ENCODE measurements at places on chromosomes 7 and 10.

DNA sequence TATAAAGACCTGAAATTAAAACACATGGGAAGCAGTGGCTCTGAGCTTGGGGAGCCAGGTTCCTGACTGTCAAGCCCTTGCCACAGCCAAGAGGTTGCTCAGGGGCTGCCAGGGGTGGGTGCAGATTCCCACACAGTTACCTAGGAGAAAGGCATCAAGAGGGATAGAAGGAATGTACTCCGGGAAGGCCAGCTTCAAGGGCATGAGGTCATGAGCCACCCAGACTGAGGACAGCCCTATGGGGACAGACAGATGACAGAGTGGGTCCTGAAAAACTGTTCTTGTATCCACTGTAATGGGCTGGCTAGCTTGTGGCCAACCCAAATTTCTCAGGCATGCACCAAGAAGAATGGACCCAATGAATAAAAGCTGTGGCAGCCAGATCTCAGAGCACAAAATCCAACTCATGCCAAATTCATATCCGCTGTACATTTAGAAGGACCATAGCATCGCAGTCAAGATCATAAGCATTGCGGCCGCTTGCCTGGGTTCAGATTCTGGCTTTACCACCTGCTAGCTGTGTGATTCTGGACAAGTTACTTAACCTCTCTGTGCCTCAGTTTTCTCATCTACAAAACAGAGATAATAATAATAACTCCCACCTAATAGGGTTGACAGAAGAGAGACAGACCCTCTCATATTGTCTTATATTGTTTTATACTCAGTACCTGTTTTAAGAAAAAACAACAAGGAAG lies 44.9 kb upstream of the KCNMA1 start:
- no peak for DNase-seq

GRCh38 chr7:157194948-157195347 lies 56.2 kb downstream of the UBE3C start:
- no peak for DNase-seq

GRCh38 chr10:76962851-76963250 lies 674.8 kb downstream of the KCNMA1 start:
- no peak for DNase-seq

DNA sequence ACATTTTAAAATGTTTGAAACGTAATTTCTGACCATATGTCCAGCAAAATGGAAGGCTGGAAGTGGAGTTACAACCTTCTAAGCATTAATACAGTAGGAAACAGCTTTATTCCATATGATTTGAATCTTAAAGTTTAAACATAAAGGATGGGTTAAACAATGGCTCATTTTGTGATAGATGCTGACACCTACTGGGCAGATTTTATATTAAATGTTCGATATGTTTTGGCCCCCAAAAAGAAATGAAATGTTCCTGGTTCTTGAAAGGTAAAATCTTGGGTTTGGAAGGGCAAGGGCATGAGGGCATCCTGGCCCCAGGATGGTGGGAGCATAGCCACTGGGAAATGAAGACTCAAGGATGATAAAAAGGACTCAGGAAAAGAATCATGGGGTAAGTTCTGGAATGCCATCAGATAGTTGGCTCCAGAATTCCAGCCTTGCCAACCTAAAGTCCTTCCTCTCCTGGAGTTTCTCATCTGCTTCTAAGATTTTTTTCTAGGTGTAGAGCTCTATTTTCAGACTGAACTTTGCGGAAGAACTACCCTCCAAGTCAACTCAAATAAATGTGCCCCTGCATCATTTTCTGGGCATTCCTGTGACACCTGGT lies 34.6 kb upstream of the SLC35G1 start:
- DNase-seq = no peak

GRCh38 chr10:71219918-71220688 lies 7.7 kb downstream of the UNC5B start:
- no peak for DNase-seq

DNA sequence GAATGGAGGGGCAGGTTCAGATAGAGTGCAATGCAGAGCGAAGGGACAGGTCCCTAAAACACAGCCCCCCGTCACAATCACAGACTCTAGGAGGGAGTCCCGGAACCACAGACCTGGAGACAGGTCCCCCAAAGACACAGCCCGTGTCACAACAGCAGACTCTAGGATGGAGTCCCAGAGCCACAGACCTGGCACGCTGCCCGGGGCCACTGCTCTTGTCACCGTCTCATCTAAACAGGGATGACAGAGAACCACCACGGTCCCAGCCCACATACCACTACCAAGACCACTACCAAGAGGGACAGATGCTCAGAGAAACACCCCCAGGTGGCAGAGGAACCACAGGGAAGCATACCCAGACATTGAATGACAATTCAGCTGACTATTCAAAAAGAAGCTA lies 183.9 kb downstream of the TCERG1L start:
- DNase-seq = no peak

GRCh38 chr10:122519873-122520272 lies 40.7 kb upstream of the DMBT1 start:
- DNase-seq = no peak

- DNase-seq = no peak
These were observed 916 bp downstream of the LAMB1 start for GRCh38 chr7:108001764-108002725.

- no peak for DNase-seq
These were observed 178.4 kb upstream of the ADO start for GRCh38 chr10:62626079-62626478.

DNA sequence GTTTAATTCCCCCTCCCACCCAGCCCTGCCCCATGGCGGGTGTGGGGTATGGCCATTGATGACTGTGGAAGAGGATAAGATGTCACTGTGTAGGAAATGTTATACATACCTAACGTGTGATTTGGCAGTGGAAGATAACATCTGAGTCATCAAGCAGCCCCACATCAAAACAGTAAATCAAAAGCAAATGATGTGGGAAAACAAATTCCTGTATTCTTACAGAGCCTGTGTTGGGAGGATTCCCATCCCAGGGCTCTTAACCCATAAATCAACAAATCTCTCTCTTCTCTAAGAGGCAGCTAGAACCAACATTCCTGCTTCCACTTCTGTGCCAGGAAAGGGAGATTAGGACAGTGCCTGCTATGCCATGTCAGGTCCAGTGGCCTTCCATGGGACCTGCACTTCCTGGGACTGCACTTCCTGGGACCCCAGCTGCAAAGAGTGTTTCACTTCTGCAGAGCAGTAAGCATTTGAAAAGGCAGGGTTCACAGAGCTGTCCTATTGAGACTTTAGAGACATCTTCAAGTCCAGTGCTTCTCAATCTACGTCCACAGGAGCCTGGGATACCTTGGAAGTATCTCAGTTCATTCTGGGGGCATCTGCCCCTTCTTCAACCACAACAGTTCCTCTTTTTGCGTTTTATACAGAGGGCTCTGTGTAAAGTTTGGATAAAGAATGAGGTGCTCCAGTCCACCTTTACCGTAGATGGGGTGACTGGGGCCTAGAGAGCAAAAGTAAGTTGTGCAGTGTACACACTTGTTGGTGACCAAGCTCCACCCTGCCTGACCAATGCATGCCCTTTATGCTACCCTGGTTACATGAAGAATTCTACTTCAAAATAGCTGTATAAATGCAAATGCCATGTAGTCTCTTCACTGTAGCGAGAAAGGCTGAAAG lies 45.7 kb downstream of the ATXN7L1 start:
- no peak for DNase-seq

- peak; percentile 64 for DNase-seq
These were observed 47.8 kb downstream of the CPEB3 start for GRCh38 chr10:92242910-92243671.

DNA sequence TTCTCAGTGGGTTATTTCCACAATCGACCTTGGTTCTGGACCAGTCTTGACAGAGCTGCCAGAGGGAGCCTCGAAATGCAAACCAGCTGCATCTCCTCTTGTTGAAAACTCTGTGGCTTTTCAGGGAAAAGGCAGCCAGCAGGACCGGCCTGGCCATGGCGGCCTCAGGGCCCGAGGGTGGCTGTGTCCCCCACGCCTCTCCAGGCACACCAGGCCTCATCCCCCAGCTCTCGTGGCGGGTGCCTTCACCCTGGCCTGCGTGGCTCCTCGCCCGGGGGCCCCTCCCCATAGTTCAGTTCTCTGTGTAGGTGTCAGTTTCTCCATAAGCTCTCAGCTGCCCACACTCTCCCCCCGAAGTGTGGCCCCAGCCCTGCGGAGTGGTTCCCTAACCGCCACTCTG lies 63.5 kb downstream of the MGMT start:
- DNase-seq = no peak

DNA sequence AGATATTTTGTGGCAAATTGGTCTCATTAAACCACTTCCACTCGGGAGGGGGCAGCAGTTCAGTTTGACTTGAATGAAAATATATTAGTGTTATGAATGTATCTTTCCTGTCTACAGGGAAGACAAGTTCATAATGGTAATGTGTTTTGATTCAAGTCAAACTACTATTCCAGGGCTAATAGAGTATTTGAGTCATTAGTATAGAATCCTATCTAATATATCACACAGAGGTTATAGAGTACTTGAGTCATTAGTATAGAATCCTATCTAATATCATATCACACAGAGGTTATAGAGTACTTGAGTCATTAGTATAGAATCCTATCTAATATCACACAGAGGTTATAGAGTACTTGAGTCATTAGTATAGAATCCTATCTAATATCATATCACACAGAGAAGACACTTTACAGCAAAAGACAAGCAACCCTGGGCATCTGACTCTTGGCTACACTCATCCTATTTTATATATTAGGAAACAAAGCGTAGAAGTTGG lies 199.7 kb upstream of the MAGI2 start:
- DNase-seq = no peak

- no peak for DNase-seq
These were observed 24.9 kb upstream of the VSIR start for GRCh38 chr10:71798308-71798624.

GRCh38 chr7:100017300-100017699 lies 1.9 kb downstream of the ZKSCAN1 start:
- DNase-seq = no peak

- no peak for DNase-seq
These were observed 182.9 kb downstream of the PFKFB3 start for GRCh38 chr10:6385665-6386064.

DNA sequence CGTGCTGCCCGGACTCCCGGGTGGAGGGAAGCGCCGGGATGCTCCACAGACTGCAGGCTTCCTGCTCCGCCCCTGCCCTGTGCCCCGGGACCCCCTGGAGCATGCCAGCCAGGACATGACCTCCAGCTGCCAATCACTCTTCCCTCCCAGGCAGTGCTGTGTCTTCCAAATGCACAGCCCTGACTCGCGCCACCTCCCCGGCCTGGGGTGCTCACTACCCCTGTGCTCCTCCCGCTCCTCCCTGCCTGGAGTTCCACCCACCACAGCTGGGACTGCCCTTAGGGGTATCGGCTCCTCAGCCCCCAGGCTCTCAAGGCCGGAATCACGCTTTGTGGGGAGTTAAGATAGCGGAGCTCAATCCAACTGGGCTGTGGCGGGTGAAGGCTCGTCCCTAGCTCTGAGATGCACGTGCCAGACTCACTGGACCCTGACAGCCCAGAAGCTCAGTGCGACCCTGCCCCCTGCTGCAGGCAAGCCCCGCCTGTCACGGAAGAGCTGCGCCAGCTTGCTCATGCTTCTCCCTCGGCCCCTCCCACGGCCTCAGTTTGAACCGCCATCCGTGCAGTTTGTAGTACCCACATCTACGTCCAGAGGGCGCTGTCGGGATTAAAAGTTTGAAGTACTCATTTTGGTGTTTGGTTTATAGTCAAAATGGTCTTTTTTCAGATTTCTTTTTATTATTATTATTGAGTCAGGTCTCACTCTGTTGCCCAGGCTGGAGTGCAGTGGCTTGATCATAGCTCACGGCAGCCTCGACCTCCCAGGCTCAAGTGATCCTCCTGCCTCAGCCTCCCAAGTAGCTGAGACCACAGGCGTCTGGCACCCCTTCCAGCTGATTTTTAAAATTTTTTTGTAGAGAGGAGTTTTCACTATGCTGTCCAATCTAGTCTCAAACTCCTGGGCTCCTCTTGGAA lies 142.5 kb upstream of the TCERG1L start:
- peak; percentile 31 for DNase-seq

DNA sequence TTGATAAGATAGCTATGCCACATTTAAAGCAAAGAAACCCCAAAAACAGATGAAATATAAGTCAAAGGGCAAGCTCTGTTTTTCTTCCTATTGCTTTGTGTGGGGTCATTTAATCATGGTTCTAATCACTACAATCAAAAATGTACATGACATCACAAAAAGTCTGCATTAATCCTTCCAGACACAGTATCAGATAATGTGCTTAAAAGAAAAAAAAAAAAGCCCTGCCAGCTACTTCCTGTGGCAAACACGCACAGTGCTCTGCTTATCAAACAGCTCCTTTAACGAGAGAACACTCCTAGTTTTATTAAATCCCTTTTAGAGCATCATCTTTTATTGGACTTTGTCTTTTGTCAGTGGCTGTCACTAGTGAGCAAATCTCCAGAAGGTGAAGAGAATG lies 1005.8 kb downstream of the GATA3 start:
- DNase-seq = no peak

Measured in bone marrow (tissue), 2 donors.